ENCODE measurements at places on chromosomes 1 and 21.

GRCh38 chr1:98384461-98385141, 276.9 kb upstream of the SNX7 start:
- no peak for DNase-seq

DNA sequence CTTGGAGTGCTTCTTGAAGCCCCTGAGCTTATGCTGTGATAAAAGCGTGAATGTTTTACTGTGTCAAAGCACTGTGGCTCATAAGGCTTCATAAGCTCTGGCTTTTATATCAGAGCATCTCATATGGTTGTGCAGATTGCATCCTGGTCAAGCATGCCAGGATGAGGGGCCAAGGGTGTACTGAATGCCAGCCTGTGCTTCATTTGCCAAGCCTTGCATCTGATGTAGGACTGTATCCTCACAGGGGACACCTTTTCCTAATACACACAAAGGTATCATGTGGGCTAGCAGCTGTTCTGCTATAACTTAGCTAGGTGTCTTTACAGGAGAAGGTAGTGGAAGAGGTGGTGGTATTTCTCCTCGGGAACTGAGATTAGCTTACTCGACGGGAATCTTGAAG, 134.7 kb downstream of the ST6GALNAC3 start:
- DNase-seq, result no peak

GRCh38 chr1:3858231-3858981, 1.1 kb downstream of the DFFB start:
- DNase-seq, result no peak

DNA sequence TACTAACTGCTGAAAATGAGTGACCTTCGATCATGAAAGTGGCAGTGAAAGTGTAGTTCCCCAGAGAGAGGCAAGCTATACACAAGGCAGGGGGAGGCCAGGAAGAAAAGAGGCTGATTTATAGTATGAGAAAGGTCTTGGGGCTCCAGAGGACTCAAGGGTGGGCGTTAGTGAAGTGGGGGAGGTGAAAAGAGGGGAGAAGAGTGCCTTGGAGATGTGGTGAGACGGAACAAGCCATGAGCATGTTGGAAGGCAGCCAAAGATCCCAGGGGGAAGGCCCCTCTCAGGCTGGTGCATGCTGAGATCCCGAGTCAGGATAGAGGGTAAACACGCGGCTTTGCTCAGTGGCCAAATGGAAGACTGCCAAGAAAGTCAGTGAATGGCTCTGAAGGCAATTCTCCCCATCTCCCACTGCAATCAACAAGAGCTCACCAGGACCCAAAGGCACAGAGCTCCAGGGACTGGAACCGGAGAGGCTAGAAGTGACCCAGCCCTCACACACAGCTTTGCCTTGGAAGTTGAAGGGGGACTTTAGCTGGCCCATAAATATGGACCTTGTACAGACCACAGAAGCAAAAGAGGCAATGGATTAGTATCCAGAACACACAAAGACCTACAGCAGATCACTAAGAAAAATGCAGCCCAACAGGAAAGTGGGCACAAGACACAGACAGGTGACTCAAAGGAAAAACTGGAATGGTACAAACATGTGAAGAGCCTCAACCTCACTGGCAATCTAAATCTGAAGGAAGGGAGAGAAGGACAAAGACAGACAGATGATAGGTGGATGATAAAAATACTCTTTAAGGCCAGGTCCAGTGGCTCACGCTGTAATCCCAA, 49.6 kb downstream of the HSF2BP start:
- no peak for DNase-seq

- no peak for DNase-seq
Observed at GRCh38 chr21:33155422-33155821, 74.3 kb upstream of the IFNAR2 start.

GRCh38 chr1:214604523-214604922, 1.5 kb downstream of the CENPF start:
- DNase-seq, result peak; percentile 24

DNA sequence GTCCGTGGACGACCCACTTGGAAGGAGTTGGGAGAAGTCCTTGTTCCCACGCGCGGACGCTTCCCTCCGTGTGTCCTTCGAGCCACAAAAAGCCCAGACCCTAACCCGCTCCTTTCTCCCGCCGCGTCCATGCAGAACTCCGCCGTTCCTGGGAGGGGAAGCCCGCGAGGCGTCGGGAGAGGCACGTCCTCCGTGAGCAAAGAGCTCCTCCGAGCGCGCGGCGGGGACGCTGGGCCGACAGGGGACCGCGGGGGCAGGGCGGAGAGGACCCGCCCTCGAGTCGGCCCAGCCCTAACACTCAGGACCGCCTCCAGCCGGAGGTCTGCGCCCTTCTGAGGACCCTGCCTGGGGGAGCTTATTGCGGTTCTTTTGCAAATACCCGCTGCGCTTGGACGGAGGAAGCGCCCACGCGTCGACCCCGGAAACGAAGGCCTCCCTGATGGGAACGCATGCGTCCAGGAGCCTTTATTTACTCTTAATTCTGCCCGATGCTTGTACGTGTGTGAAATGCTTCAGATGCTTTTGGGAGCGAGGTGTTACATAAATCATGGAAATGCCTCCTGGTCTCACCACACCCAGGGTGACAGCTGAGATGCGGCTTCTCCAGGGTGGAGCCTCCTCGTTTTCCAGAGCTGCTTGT, 32.4 kb downstream of the PRMT2 start:
- DNase-seq, result no peak

- no peak for DNase-seq
Observed at GRCh38 chr1:241131636-241132194, 225.3 kb downstream of the RGS7 start.

- no peak for DNase-seq
Observed at GRCh38 chr1:79550402-79550801, 543.9 kb upstream of the ADGRL4 start.

GRCh38 chr1:97886199-97886598, 34.6 kb downstream of the DPYD start:
- DNase-seq, result no peak

GRCh38 chr1:228540161-228540917, 53.2 kb downstream of the RNF187 start:
- no peak for DNase-seq

DNA sequence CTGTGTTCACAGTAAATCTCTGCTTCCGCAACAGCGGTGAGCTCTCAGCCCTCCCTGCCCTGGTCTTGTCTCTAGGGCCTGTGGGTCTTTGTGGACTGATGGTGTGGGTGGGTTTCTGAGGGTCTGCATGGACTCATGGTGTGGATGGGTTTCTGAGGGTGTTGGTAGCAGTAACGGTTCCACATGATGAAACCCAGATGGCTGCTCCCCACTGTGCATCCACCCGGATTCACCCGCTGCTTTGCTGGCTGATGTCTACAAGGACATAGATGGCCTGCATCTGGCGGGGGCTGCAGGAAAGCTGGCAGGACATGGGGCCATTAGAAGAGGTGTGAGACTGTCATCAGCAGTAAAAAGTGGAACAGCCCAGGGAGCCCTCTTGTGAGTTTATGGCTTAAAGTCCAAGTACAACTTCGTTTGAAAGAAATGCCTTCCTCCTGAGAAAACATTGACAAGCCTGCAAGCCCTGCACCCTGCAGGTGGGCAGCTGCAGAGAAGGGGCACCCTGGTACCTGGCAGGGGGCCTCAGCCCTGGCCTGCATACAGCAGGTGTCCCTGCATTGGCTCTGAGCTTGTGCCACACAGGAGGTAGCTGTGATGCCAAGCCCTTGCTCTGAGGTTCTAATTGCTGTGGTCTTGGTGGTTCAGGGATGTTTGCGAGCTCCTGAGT, 156.9 kb upstream of the COL6A1 start:
- DNase-seq, result no peak

- no peak for DNase-seq
Observed at GRCh38 chr1:39689214-39689613, 2.0 kb downstream of the HPCAL4 start.

- DNase-seq, result peak; percentile 20
Observed at GRCh38 chr1:238738892-238739291, 647.5 kb upstream of the CHRM3 start.

- no peak for DNase-seq
Observed at GRCh38 chr1:173112129-173112528, 61.4 kb upstream of the TNFSF18 start.

DNA sequence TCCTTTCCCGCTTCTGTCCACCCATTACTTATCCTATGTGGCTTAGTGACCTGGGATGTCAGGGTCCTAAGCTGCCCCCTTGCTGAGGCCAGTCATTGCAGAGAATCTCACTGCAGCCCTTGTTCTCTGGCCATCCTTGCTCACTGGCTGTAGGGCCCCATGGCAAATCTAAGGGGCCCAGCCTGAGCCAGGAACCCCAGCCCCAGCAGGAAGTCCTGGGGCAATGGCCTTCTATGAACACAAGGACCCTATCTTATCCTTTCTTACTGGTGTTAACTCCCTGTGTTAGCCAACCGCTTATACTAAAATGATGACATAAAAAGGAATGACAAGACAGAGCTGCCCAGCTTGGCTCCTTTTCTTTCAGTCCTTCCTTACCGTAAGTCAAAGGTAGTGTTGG, 29.9 kb downstream of the DHCR24 start:
- DNase-seq, result no peak

GRCh38 chr1:7454052-7454815, 316.9 kb upstream of the VAMP3 start:
- no peak for DNase-seq

DNA sequence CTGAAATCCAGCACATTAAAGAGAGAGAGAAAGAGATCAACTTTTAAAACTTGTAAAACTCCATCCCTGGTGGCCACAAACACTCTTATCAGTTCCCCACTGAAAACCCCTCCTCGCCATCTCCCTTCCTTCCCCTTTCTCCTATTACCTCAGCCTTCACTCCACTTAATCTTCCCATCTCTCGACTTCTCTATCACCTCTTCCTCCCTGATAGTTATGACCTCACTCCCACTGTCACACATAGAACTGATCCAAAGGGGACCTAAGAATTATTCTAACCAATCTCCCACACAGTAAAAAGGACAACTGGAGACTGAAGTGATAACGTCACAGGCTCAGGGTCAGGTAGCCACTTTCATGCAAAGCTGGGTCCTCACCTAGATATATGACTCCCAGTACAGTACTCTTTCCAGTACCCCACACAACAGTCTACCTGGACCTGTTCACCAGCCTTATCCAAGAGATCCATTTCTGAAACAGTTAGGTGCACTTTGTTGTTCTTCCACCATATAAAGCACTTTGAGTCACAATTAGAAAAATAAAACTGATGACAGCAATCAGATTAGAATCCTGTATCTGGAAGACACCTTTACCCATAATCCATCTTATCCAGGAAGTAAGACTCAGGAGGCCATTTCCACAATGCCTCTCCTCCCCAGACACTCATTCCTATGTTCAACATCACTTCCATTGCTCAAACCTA, 324.8 kb downstream of the SMYD3 start:
- DNase-seq, result no peak

GRCh38 chr1:38569932-38570656, 289.5 kb downstream of the RRAGC start:
- no peak for DNase-seq

- peak; percentile 43 for DNase-seq
Observed at GRCh38 chr1:225653463-225654276, 747 bp upstream of the ENAH start.

- peak; percentile 36 for DNase-seq
Observed at GRCh38 chr1:172356620-172357019, 63.9 kb upstream of the C1orf105 start.

- DNase-seq, result no peak
Observed at GRCh38 chr1:17929224-17929623, 174.1 kb downstream of the ACTL8 start.

GRCh38 chr1:95888941-95889390, 655.0 kb downstream of the RWDD3 start:
- DNase-seq, result no peak

DNA sequence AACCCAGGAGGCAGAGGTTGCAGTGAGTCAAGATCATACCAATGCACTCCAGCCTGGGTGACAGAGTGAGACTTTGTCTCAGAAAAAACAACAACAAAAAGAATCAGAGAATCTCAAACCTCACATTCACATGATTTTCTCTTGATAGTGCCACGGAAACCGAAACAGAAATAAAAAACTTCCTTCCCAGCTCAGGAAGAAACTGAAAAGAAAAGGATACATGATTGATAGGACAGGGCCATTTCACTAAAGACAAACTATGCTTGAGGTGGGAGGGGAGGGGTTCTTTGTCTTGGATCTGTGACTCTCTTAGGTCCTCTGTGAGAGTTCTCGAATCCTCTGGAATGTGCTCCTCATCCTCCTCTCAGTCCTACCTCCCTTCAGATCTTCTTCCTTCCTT, 19.8 kb upstream of the CD53 start:
- DNase-seq, result no peak

- no peak for DNase-seq
Observed at GRCh38 chr1:81228926-81229325, 571.8 kb upstream of the ADGRL2 start.

DNA sequence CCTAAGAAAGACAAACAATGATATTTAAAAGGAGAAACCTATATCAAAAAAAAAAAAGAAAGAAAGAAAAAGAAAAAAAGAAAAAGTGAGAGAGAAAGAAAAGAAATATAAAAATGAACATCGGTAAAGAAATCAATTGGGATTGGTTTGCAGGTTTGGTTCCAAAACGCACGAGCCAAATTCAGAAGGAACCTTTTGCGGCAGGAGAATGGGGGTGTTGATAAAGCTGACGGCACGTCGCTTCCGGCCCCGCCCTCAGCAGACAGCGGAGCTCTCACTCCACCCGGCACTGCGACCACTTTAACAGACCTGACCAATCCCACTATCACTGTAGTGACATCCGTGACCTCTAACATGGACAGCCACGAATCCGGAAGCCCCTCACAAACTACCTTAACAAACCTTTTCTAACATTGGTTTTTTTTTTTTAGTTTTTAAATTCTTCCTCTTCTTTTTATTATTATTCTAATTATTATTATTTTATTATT, 11.7 kb downstream of the LHX9 start:
- no peak for DNase-seq

GRCh38 chr21:17454315-17455027, 58.4 kb upstream of the CXADR start:
- DNase-seq, result peak; percentile 63

GRCh38 chr1:162385702-162386101, 4.2 kb downstream of the C1orf226 start:
- no peak for DNase-seq

- DNase-seq, result no peak
Observed at GRCh38 chr1:20867847-20868246, 80.7 kb upstream of the HP1BP3 start.

DNA sequence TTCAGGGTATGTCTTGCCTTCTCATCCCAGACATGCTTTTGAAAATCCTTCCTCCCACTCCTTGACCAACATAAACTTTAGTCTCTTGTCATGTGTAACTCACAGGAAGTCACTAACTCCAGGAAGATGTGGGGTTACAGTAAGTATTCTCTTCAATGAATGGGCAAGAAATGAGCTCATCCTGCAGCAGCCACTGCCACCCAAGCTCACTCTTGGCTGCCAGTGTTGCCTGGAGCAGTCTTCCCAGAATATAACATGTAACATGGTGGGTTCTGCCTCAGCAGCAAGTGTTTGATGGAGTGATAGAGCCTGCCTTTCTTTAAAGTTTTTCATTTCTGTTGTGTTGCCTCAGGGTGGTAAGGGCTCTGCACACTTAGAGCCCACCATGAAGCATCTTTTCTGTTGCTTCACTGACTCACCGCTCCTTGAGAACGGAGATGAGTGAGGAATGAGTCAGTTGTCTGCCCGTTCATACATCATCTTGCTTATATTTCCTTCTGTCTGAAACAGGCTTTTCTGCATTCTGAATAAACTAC, 187.0 kb downstream of the TPR start:
- DNase-seq, result peak; percentile 62

GRCh38 chr1:204984499-204984898, 58.5 kb upstream of the CNTN2 start:
- DNase-seq, result no peak

- DNase-seq, result no peak
Observed at GRCh38 chr1:185263780-185264179, 53.3 kb downstream of the IVNS1ABP start.

GRCh38 chr1:60949154-60949825, 133.1 kb upstream of the NFIA start:
- no peak for DNase-seq

All from GM04504 (cell line).